ENCODE measurements at places on chromosomes 1 and 21.
A peak's percentile ranks its signal among the peaks of the same experiment; 100 is the strongest.

DNA sequence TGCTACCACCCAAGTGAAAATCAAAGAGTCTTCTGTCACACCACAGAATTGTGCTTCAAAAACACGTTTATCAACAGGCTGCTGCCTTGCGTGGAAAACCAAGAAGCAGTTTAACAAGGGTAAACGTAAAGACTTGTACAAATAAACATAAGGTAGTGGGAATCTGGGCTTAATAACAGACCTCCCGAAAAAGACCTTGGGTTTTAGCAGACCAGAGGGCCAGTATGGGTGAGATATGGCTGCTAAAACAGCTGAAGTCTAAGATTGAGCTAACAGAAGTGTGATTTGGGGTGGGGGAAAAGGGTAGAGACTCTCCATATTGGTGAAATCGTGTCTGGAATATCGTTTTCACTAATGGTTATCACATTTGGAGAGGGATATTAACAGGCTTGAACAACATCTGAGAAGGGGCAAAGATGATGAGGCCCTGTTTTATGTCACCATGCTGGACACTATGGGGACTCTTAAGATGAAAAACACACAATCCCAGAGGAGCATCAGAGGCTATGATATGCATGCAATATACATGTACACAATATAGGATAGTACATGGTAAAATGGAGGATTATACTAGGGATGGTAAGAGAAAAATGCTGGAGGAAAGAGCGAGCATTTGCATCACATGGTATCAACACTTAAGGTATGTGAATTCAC lies 1.4 kb downstream of the MOV10 start:
- DNase-seq: no peak

- no peak for DNase-seq
Measured at GRCh38 chr1:207003210-207003609, 29.3 kb downstream of the C1orf116 start.

DNA sequence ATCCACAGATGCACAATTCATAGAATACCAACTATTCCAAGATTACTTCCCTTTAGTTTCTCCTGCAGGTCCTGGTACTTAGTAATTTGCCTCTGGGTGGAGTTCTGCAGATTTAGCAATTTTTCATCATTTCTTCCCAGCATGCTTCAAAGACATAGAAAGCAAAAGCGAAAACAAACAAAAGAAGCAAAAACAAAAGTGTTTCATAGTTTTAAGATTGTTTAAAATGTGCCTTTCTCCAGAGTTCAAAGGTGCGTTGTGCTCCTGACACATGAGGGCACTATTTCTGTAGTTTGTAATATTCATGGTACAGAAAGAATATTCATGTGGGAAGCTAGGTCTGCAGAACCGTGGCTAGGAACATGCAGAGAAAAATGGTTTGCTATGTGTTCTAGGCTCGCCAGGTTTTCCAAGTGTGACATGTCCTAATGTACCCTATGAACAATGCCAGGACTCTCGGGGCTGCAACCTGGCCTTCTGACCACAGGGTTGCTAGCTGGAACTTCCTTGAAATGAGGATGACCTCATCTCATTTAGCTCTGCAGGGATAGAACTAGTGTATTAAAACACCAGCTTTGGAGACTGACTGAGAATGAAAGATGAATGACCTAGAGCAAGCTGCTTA lies 30.0 kb upstream of the RCSD1 start:
- DNase-seq: peak; percentile 48

GRCh38 chr1:208201229-208201628 lies 43.0 kb downstream of the PLXNA2 start:
- peak; percentile 97 for DNase-seq

GRCh38 chr1:247366926-247367645 lies 35.4 kb upstream of the ZNF496 start:
- no peak for DNase-seq

DNA sequence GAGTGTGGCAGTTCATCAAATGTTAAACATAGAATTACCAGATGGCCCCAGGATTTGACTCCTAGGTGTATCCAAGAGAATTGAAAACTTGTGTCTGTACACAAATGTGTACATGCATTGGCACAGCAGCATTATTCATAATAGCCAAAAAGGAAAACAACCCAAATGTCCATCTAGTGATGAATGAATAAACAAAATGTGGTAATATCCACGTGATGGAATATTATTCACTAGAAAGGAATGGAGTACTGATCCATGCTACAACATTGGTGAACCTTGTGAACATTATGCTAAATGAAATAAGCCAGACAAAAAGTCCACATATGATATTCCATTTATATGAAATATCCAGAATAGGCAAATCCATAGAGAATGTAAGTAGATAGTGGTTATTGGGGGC lies 77.7 kb downstream of the RAVER2 start:
- DNase-seq: peak; percentile 55

GRCh38 chr1:230643908-230644307 lies 1.6 kb downstream of the COG2 start:
- DNase-seq: peak; percentile 25

DNA sequence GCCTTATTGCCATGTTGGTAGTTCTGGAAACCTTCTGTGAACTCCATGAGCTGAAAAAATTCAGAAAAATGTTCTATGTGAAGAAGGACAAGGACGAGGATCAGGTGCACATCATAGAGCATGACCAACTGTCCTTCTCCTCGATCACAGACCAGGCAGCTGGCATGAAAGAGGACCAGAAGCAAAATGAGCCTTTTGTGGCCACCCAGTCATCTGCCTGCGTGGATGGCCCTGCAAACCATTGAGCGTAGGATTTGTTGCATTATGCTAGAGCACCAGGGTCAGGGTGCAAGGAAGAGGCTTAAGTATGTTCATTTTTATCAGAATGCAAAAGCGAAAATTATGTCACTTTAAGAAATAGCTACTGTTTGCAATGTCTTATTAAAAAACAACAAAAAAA lies 57.4 kb downstream of the KCNK1 start:
- DNase-seq: no peak

DNA sequence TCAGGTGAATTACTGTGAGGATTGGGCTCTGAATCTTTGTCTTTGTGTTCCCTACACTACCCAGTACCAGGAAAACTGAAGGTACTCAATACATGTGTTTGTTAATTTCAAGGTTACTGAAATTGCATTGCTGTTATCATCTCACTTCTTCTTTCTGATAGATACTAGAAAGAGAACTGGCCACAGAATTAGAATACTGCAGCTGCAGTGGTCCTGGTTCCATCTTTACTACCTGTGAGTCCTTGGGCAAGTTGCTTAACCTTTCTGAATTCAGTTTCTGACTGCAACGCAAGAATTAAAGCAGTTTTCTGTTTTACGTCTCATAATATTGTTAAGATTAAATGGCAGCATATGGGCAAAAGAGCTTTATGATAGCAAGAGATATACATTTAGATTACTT lies 263.5 kb downstream of the LMO4 start:
- DNase-seq: no peak

- no peak for DNase-seq
Measured at GRCh38 chr1:217627431-217627830, 3.5 kb downstream of the GPATCH2 start.

DNA sequence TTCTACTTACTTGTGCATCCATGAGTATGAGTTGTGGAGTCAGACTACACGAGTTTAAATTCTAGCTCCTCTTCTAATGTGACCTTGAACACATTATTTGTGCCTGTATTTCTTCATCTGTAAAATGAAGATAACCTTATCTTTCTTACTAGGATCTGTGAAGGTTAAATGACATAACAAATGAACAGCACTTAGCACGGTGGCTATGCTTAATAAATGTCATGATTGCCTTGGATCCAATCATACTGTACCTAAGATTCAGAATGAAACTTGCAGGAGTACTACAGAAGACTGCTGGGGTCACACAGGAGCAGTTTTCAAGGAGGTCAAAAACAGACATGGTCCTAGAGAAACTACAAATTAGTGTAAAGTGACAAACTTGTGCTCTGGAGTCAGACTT lies 22.2 kb upstream of the ALG14 start:
- no peak for DNase-seq

GRCh38 chr21:31110430-31110829 lies 72.2 kb upstream of the KRTAP19-8 start:
- no peak for DNase-seq

- no peak for DNase-seq
Measured at GRCh38 chr1:85024736-85025135, 23.6 kb downstream of the MCOLN3 start.

- no peak for DNase-seq
Measured at GRCh38 chr21:38401191-38401926, 96.9 kb downstream of the ERG start.

GRCh38 chr1:31478167-31478566 lies 65.2 kb downstream of the SERINC2 start:
- DNase-seq: no peak

DNA sequence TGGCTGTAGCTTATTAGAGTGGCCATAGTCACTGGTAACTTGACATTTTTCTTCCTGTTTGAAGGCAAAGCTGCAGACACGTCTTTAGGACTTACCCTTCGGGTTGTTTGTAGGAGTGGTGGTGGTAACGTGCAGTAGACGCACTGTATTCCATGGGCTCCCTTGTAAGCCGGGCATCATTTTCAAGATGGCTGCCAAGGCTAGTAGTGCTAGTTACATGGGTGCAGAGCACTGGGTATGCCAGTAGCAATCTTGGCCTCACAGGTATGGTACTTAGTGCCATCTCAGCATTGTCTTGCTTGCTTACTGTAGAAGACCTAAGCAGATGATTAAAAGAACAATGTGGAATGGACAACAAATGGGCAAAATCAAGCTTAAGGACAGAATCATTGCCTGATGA lies 1.9 kb downstream of the YBX1 start:
- DNase-seq: peak; percentile 43

DNA sequence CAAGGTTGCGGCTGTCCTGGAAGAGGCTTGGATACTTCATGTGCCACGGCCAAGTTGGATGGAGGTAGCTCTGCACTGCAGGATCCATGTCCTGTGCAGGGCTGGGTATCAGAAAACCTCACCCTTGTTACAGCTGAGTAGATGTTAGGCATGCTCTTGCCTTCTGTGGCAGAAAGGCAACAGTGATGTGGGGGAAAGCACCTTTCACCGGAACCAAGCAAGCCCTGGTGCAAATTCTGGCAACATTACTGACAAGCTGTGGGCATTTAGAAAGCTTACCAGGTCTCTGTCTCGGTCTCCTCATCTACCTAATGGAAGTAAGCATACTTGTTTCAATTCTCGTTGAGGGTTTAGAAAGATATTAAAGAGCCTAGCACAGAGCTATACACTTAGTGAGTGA lies 14.5 kb upstream of the CDCA8 start:
- DNase-seq: no peak

DNA sequence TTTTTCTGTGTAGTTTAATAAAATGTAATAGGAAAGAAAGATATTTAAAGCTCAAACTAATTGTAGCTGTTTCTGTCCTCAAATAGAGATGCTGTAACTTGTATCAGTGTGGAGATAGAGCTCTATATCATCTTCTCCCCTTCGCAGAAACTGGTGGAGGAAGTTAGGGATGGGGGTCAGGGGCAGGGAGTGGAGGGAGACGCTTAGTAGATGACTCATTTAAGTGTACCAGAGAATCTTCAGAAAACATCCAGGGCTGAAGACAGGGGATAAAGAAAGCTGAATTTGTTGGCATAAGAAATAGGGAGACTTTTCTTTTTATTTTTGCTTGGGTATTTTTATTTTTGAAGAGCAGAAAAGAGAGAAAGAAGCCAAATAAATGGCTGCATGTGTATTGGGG lies 282.6 kb upstream of the DPYD start:
- DNase-seq: peak; percentile 79

DNA sequence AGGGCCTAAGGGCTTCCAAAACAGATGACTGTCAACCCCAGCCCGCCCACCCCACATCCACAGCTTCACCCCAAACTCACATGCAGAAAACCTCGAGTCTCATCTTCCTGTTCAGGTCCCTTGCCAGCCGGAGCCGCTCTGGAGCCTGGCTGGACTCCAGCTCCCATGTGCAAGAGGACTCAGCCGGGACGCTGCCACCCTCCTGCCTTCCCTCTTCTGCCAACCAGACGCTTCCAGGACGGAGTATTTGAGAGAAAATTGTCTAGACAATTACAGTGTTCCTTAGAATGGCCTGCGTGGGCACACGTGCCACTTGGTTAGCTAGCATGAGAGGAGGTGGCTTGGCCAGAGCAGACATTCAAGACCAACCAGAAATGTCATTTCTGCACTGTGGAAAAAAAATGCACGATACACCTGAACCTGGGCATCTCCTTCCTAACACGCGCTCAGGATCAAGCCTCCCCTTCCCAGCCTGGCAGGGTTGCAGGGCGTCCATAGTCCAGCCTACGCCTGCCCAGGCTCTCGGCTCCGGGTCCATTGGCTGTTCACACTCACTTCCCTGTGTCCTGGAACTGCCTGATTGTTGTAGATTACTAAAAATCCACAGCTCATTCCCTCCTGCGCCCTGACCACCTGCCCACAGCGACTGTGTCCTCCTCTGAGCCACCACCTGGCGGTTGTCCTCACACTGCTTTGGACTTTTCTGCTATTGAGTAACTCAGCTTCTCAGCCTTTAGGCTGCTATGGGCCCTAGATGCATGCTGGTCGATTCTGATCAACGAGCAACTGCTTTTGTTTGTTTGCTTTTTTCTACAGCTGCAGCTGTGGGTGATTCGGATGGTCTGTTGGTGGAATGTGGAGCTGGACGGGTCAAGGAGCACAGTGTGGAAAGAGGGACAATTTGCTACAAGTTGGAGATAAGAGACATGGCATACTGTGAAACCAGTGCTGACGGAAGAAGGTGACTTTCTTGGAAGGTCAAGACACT lies at the start of gene CLDN14:
Gene CLDN14, minus strand, starts transcription at position 708 of the 988 bp plus-strand sequence. CDS start 18,427 bp downstream, outside the sequence.
- no peak for DNase-seq

DNA sequence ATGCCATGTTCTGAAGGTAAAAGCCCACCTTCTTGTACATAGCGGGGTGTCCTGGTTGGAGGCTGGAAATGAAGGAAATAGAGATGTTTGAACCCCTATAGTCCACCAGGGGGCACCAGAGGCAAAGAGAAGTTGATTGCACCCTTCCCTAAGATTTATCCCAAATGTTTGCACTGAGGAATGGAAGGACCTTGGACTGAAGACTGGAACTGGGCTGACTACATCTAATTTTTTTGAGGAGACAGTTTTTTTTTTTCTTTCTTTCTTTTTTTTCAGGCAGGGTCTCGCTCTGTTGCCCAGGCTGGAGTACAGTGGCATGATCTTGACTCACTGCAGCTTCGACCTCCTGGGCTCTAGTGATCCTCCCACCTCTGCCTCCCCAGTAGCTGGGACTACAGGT lies 55.3 kb upstream of the EIF4G3 start:
- peak; percentile 72 for DNase-seq

DNA sequence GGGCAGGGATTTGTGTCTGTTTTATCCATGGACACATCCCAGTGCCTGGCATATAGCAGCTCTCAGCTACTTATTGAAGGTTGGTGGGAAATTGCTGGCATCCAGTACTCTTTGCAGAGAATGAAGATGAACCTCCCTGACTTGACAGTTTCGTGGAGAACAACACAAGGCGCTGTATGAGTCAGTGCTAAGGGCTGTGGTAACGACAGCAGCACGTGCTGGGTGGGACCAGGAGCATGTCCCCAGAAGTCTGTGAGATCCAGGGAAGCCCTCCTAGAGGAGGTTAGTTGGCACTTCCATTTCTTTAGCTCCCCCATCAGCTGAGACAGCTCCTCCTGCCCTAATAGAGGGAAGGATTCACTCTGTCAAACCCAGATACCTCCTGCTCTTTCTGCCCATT lies 25.9 kb upstream of the IL19 start:
- DNase-seq: no peak

- DNase-seq: no peak
Measured at GRCh38 chr1:47533793-47534328, 96.0 kb downstream of the FOXD2 start.
